Activated CD4-positive, alpha-beta T cell treated with anti-CD3 and anti-CD28 coated beads for 1 hour (primary cell): ENCODE measurements at places on chromosomes 4 and X.

DNA sequence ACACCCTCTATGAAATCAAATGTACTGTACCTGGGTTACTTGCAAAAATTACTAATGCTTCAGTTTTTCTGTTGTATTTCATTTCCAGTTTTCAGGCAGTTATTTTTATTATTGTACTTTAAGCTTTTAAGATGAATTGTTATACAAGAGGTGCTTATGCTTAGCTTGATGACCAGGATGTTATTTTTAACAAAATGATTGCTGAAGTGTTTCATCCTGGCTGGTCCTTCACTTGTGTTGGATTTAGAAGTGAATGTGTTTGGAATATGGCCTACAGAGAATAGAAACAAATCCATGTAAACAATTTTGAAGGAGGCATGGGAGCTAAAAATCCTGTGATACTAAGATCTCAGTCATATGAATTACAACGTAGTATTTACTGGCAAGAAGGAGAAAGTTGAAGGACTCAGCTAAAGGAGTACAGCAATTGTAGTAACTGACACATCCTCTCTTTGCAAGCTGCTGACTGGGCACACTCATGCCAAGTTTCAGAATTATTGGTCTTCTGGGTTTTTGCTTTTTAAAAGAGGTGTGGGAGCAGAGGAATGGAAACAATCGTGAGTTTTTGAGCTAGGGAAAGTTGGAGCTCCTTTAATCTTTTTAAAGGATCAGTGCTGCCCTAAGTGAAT, 9.2 kb downstream of the UBE2A start:
- DNase-seq: no peak

DNA sequence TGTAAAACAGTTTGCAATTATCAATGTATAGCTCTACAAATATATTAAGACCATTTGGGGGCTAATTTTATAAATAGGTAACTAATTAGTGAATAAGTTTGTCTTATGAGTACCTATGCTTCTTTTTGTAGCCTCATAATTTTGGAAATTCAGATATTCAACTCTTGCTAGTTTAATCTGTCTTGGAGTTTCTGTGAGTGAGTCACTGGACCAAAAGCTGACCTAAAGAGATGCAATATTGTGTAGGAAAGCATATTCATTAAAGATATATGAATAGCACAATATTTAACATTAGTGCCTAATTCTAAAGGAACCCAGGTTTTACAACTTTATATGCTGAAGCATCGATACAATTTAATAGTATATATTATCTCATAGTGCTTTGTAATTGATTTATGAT, 161.3 kb upstream of the PCDH18 start:
- no peak for DNase-seq

- DNase-seq: no peak
Observed at GRCh38 chr4:170671171-170671570, 581.4 kb upstream of the AADAT start.

DNA sequence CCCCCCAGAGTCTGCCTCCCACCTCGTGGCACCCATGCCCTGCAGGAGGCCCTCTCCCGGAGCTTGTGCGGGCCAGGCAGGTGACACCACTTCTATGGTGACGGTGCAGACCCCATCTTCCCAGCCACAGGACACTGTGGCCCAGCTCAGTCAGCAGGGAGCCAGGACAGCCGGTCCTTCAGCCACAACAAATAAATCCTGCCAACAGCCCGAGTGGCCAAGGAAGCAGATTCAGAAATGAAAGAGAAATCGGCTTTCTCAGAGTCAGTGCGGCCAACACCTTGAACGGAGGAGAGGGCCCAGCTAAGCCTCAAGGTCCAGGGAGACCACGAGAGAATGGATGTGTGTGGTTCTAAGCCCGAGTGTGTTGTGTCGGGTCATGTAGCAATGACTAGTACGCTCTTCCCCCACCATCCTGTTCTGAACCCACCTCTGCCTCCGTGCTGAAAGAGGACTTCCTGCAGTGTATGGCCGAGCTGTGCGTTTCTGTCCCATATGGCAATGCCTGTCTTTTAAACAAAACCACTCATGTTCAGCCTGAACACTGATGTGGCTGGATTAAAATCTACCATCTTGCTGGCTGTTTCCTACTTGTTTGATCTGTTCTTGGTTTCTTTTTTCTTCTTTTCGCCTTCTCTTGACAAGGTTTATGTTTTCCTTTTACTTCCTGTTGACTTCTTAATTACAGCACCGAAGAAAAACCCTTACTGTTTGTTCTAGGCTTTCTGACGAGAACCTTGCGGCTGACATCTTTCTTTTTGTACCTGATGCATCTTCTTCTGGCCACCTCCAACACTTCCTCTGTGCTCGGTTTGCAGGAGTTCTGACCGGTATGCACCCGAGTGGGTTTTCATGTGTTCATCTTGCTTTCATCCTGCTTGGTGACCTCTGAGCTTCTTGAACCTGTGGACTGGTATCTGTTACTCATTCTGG, 53.1 kb downstream of the GAK start:
- DNase-seq: no peak

GRCh38 chrX:48833542-48834138, 1.8 kb downstream of the PCSK1N start:
- no peak for DNase-seq

- DNase-seq: no peak
Observed at GRCh38 chr4:107391630-107392028, 328.4 kb downstream of the PAPSS1 start.

DNA sequence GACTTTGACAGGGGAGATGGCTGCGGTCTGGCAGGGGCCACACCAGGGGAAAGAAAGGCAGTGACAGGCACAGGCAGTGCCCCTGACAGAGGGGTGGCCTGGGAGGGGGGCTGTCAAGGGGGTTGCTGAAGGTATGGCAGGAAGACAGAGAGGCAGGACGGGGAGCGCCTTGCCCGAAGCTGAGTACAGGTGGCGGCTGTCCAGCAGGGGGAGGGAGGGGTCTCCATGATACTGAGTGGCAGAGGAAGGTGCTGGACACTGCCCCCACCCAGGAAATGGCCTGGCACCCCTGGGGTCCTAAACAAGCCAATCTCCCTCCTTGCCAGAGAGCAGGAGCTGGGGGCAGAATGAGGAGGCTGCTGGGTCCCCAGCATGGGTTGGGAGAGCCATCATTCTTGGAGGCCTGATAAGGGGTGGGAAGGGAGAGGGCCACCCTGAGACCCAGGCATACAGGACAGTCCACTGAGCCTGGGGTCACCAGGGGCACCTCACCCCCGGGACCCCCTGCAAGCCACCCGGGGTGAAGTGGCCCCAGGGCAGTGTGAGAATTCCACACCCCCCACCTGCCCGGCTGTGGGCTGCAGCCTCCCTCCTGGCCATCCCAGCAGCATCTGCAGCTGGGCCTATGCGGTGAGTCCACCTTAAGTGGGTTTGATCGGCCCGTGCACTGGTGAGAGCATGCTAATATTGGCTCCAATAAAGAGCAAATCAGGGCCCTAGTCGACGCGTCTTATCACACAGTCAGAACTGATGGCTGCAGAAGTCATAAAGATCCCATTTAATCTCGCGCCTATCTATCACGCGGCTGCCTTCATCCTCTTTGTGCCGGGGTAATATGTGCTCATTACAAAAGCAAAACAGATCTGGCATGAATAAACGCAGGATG, 108.5 kb downstream of the FAM53A start:
- DNase-seq: no peak

GRCh38 chrX:25851141-25851540, 287.0 kb upstream of the MAGEB18 start:
- DNase-seq: no peak

DNA sequence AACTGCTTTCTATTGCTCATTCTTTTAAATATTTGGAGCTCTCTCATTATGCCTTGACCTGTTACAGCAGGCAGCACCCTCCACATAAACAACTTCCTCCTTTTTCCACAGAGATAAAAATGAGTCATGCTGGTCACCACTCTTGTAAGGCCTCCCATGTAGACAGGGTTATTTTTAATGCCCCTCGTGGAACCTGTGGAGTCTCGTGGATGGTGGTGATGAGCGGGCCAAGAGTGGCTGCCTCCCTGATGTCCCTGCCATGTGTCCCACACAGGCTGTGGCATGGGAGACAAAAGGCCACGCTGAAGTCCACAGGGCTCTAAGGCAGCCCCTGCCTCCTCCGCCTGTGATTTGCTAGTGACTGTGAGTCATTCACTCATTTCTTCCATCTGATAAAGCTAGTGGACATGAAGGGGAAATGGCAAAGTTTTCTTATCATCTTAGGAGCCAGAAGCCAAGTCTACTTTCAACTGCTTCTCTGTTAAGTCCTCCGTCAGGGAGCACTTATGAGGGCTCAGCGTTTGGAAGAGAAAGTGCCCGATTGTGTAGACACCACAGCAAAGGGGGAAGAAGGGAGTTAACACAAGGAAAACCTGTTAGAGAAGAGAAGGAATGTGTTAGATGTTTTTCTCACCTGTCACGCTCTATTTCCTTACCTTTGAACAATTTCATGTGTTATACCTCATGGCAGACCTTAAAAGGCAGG, 121.6 kb upstream of the FAT1 start:
- DNase-seq: no peak

DNA sequence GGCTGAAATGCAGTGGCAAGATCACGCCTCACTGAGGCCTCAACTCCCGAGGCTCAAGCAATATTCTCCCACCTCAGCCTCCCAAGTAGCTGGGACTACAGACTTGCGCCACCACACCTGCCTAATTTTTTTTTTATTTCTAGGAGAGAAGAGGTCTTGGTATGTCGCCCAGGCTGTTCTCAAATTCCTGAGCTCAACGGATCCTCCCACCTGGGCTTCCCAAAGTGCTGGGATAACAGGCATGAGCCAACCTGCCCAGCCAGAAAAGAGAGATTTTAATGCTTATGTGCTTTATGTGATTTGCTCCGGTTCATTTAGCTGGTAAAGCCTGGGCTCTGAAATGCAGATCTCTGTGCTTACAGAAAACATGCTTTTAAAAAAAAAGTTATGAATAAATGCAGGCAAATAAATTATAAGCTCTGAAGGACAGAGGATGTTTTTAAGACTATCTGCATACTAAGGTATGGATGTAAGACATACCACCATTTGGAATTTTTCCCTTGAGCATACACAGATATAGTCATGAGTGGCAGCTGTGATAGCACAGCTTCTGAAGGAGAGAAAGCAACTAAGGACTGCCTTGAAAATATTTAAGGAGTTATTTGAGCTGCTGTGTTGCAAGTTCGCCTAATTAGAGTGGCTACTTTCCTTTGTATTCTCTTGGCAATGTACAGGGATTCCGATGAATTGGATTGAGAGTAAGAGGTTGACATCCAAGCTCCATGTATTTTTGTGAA, 13.8 kb downstream of the GUCY1B1 start:
- no peak for DNase-seq

- no peak for DNase-seq
Observed at GRCh38 chrX:8084006-8084405, 87.1 kb downstream of the VCX2 start.

GRCh38 chr4:89995006-89995405, 100.4 kb downstream of the MMRN1 start:
- DNase-seq: no peak

DNA sequence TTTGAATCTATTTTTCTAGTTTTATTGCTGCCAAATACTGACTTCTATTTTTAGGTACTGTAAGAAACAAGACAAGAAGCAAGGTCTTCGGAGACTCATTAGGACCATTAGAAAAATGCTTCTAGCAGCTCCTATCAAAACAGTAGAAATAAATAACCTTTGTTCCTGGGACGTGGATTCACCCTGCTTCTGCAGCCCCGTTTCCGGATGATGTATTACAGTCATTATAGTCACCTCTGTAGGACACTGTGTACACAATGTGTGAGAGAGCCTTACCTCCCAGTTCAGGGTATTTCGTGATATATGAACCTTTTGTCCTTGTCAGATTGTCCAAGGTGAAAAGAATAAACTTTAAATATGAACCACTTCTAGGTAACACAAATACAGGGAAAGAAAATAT, 484.0 kb upstream of the TECRL start:
- no peak for DNase-seq

DNA sequence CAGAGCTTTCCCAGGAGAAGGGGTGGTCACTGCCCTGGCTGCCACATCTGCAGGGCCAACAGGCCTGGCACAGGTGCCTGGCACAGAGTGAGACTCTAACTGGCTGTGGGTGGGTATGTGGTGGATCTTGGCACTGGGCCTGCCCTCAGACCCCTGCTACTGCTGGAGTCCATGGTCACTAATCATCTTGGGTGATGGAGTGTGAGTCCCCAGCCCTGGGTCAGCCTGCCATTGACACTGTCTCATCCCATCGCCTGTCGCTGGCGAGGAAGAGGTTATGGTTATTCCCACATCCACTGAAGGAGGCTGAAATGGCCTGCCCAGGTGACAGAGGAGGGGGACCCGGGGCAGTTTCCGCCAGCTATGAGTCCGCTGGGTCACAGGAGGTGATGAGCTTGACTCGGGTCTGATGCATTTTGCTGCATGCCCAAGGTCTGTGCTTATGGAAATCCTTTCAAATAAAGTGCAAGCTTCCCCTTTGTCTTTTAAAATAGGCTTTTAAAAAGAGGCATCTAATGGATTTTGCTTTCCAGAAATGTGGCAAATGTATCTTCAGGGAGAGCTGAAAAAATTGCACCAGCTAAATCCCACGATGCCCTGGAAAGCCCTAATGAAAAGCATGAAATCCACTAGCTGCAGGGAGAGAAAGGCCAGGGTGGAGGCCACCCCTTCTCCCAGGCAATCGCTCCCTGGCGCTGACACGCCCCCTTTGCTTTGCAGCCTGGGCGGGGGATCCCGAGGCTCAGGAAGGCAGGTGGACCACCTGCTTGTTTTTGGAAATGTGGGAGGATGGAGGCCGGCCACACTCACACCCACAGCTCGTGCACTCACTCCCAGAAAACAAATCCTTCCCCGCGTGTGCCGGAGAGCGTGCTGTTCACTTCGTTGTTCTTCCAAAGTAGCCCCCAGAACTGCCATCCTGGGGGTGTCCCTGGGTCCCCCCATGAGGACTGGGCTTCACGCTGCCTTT, 54.9 kb downstream of the ABLIM2 start:
- DNase-seq: no peak

- no peak for DNase-seq
Observed at GRCh38 chr4:4394644-4395043, 7.7 kb downstream of the NSG1 start.

DNA sequence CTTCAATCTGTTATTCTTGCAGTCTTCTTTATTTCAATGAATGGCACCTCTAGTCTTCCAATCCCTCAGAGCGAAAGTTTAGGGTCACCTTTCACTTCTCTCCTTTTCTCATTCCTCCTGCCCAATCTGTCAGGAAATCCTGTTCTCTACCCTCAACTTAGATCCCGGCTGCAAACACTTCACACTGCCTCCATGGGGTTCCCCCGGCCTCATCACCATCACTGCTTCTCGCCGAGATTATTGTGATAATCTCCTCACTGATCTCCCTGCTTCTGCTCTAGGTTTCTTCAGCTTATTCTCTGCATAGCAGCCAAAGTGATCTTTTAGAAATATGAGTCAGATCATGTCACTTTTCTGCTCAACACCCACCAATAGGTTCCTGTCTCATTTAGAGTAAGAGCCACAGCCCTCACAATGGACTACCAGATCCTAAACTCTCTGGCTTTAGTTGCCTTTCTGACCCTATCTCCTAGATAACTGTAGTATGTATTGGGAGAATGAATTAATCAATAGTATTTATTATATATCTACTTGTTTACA, 43.6 kb upstream of the TBC1D9 start:
- no peak for DNase-seq

DNA sequence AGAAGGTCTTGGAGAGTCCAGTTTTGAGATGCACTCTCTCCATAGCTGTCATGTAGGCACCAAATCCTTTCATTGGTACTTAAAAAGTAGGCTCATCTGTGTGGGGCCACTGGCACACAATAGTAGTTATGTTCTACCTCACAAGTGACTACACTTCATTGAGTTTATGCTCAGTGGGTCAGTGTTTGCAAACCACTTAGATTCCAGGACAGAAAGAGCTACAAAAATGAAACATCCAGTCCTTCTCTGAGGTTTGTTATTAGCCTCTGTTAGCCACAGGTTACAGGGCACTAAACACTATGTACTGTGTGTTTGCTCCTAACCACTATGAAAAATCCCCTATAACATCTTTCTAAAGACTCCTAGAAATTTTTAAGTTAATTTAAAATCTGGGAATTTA, 13.8 kb downstream of the RAB28 start:
- DNase-seq: no peak
